Memory B cell (primary cell): ENCODE measurements at places on chromosomes 2 and 18.
A peak's percentile ranks its signal among the peaks of the same experiment; 100 is the strongest.

DNA sequence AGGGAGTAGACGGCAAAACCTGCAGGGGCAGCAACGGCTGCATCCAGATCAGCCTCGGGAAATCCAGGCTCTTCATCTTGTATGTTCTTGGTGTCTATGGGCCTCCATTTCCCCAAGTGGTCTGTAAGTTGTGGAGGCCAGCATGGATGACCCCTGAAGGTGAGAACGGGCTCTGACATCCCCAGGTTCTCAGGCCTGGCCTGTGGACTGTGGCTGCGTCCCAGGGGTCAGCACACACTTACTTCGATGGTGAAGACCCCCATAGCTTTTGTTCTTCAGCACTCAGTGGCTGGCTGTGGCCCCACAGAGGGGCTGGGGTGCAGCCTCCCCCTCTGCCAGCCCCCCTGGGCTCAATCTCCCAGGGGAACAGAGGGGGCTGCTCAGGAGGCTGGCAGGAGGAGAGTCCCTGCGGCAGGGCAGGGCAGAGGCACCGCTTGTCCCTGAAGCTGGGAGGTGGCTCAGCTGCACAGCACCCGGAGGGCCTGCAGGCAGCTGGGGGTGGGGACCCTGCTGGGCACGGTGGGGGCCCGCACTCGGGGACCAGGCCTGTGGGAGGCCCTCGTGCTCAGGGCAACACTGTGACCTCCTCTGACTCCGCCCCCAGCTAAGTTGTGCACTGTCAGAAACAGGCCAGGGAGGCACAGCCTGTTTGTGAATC, 3.8 kb downstream of the SLC66A3 start:
- peaks cover 5% of the 10 kb centered on the region for H3K36me3 ChIP-seq
- H3K4me3 ChIP-seq, result no peak overlapping the region
- H3K27ac ChIP-seq, result no peak overlapping the region
- DNase-seq, result no peak
- peaks cover 24% of the 10 kb centered on the region for H3K4me1 ChIP-seq

GRCh38 chr2:143819190-143819735, 690.0 kb downstream of the ARHGAP15 start:
- peaks cover 4% of the 10 kb centered on the region for H3K27me3 ChIP-seq
- peaks cover 11% of the 10 kb centered on the region for H3K4me1 ChIP-seq
- DNase-seq, result no peak
- no peak overlapping the region for H3K27ac ChIP-seq
- no peaks in the 10 kb centered on the region for H3K36me3 ChIP-seq
- no peak overlapping the region for H3K4me3 ChIP-seq

- DNase-seq, result no peak
- no peak overlapping the region for H3K4me3 ChIP-seq
- H3K4me1 ChIP-seq, result no peaks in the 10 kb centered on the region
- no peaks in the 10 kb centered on the region for H3K36me3 ChIP-seq
- no peak overlapping the region for H3K27ac ChIP-seq
Observed at GRCh38 chr2:20001361-20001863, 11.1 kb downstream of the MATN3 start.

GRCh38 chr18:78309924-78310323, 669.7 kb upstream of the SALL3 start:
- no peaks in the 10 kb centered on the region for H3K36me3 ChIP-seq
- no peak for DNase-seq
- no peak overlapping the region for H3K27ac ChIP-seq
- no peaks in the 10 kb centered on the region for H3K4me1 ChIP-seq

DNA sequence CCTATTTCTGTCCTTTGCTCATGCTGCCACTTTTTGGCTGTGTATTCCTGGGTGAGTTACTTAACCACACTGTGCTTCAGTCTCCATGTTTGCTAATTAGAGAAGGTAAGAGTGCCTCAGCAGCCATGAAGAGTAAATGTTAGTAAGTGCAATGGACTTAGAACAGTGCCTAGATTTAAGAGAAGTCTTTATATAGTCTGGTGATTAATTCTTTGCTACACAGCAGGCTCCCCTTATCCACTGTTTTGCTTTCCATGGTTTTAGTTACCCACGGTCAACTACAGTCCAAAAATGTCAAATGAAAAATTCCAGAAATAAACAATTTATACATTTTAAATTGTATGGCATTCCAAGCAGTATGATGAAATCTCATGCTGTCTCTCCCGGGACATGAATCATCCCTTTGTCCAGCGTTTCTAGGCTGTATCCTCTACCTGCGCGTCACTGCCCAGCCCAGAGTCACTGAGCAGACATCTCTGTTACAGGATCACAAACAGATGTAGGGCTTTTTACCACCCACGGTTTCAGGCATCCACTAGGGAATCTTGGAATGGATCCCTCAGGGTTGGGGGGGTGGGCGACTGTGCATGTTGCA, 91.0 kb downstream of the CTIF start:
- H3K4me3 ChIP-seq, result no peak overlapping the region
- H3K27ac ChIP-seq, result no peak overlapping the region
- DNase-seq, result no peak
- peaks cover 15% of the 10 kb centered on the region for H3K36me3 ChIP-seq
- peaks cover 4% of the 10 kb centered on the region for H3K27me3 ChIP-seq
- H3K4me1 ChIP-seq, result no peaks in the 10 kb centered on the region

DNA sequence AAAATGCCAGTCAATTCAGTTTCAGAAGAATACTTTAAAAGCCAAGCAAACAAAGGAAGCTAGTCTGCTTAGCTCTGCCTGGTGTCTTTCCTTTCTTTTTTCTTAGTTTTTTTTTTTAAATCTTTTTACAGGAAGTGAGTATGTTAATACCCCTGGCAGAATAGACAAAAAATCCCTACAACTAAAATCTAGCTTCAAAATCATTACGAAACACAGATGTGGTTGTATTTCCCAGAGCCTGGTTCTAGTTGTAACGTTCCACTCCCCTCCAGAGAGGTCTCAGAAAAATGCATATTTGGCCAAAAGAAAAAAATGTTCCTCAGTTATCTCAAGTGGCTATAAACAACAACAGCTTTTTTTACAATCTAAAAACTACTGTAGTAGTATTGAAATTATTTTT, 202.1 kb upstream of the RND3 start:
- no peak for DNase-seq
- no peaks in the 10 kb centered on the region for H3K27me3 ChIP-seq
- H3K36me3 ChIP-seq, result no peaks in the 10 kb centered on the region
- H3K4me3 ChIP-seq, result no peak overlapping the region
- H3K27ac ChIP-seq, result no peak overlapping the region

DNA sequence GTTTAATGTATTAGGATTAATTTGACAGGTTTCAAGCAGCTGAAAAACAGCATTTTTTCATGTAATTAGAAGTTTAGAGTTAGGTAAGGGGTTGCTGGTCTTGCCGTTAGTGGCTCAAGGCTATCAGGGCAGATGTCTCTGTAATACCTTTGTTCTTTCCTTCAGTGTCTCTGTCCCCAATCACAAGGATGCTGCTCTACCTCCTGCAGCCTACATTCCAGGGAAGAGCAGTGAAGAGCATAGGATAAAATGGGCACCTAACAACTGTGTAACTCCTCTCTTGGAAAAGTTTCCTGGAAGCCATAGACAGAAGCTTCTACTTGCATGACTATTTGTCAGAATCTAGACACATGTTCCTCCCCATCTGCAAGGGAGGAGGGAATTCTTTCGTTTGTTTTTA, 9.4 kb upstream of the SERPINB7 start:
- H3K36me3 ChIP-seq, result no peaks in the 10 kb centered on the region
- H3K27me3 ChIP-seq, result no peaks in the 10 kb centered on the region
- no peak overlapping the region for H3K27ac ChIP-seq
- no peaks in the 10 kb centered on the region for H3K4me1 ChIP-seq

- H3K27me3 ChIP-seq, result no peaks in the 10 kb centered on the region
- no peaks in the 10 kb centered on the region for H3K4me1 ChIP-seq
- H3K36me3 ChIP-seq, result no peaks in the 10 kb centered on the region
- no peak overlapping the region for H3K27ac ChIP-seq
- H3K4me3 ChIP-seq, result no peak overlapping the region
- no peak for DNase-seq
Observed at GRCh38 chr2:149800624-149801542, 213.3 kb upstream of the MMADHC start.

GRCh38 chr2:33441235-33441810, 35.1 kb upstream of the RASGRP3 start:
- no peaks in the 10 kb centered on the region for H3K36me3 ChIP-seq
- peaks cover 6% of the 10 kb centered on the region for H3K4me1 ChIP-seq
- no peak overlapping the region for H3K27ac ChIP-seq
- peak; percentile 4 for DNase-seq
- H3K4me3 ChIP-seq, result no peak overlapping the region

DNA sequence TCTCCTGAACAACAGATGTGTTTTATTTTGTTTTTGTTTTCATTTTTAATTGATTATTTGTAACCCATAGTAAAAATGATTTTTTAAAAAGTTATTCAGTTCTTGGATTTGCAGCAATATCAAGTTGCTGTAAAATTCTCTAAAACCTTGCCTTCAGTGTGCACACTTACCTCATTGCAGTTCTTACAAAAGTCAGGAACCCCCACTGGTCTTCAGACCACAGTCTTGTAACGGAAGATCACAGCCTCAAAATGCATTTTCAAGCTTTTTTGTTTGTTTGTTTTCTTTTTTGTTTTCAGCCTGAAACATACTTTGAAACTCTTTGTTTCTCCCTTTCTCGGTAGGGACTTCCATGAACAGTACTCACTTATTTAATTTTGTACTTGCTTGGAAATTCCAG, 1012.8 kb upstream of the GYPC start:
- no peak for DNase-seq
- H3K27me3 ChIP-seq, result no peaks in the 10 kb centered on the region
- no peak overlapping the region for H3K4me3 ChIP-seq
- no peak overlapping the region for H3K27ac ChIP-seq
- H3K4me1 ChIP-seq, result no peaks in the 10 kb centered on the region
- H3K36me3 ChIP-seq, result no peaks in the 10 kb centered on the region

DNA sequence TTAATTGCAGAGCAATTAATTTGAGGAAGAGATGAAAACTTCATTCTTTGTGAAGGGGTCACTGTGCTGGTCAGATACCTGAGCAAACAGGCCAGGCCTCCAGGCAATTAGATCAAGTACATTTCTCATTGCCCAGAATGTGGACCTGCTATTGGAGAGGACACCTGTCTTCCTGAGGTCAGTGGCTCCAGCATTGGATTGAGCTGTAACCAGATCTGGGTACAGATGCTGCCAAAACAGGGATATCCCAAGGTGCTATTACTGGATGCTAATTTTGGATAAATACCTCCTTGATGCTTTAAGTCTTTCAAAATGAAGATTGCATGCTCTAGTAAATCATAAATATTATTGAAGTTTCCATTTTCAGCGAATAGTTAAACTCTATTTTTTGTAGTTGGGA, 131.5 kb downstream of the FAM161A start:
- H3K36me3 ChIP-seq, result peaks cover 7% of the 10 kb centered on the region
- H3K4me3 ChIP-seq, result no peak overlapping the region
- no peak overlapping the region for H3K27ac ChIP-seq
- H3K27me3 ChIP-seq, result peaks cover 8% of the 10 kb centered on the region
- no peaks in the 10 kb centered on the region for H3K4me1 ChIP-seq
- no peak for DNase-seq

DNA sequence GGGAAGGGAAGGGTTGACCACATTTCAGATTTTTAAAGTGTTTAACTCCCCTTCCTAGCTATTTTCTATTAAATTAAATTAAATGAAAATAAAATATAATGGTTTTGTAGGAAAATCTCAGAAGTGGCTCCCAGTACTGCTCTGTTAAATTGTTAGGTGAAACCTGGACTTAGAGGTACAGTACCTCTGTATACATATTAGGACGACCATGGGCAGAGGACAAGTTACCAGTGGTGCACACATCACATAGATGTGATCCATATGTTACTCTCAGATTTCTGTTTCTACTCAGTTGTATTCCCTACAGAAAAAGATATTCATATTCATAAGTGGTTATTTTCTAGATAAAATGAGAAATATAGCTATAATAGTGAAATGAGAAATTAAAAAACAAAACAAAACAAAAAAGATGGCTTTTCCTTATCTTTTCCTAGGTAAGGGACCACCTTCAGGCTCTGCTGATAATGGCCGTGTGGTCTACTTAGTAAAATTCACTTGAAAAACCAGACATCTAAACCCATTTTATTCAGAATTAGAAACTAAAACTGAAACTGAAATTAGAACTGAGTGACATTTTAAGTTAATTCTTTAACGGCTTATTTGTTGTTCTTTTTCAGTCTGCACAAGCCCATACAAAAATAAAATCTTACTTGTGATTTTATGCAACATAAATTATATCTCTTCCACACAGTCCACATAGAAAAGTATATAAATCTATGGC, 832.5 kb upstream of the CHAC2 start:
- H3K36me3 ChIP-seq, result no peaks in the 10 kb centered on the region
- H3K27ac ChIP-seq, result no peak overlapping the region
- H3K27me3 ChIP-seq, result no peaks in the 10 kb centered on the region
- no peaks in the 10 kb centered on the region for H3K4me1 ChIP-seq
- no peak overlapping the region for H3K4me3 ChIP-seq
- no peak for DNase-seq

- DNase-seq, result no peak
- no peak overlapping the region for H3K4me3 ChIP-seq
- no peak overlapping the region for H3K27ac ChIP-seq
- H3K27me3 ChIP-seq, result peaks cover 5% of the 10 kb centered on the region
- no peaks in the 10 kb centered on the region for H3K36me3 ChIP-seq
- no peaks in the 10 kb centered on the region for H3K4me1 ChIP-seq
Observed at GRCh38 chr2:205865905-205866441, 183.7 kb downstream of the NRP2 start.

GRCh38 chr2:128736689-128737545, 418.2 kb upstream of the HS6ST1 start:
- DNase-seq, result peak; percentile 81
- no peak overlapping the region for H3K27ac ChIP-seq
- peak overlapping the region; percentile 81 for H3K4me3 ChIP-seq

GRCh38 chr2:227706859-227707258, 11.0 kb downstream of the SLC19A3 start:
- no peak overlapping the region for H3K27ac ChIP-seq
- peaks cover 6% of the 10 kb centered on the region for H3K27me3 ChIP-seq
- H3K36me3 ChIP-seq, result peaks cover 1% of the 10 kb centered on the region
- H3K4me3 ChIP-seq, result no peak overlapping the region
- no peak for DNase-seq

- no peak overlapping the region for H3K27ac ChIP-seq
- H3K4me1 ChIP-seq, result peaks cover 19% of the 10 kb centered on the region
- H3K4me3 ChIP-seq, result no peak overlapping the region
- H3K27me3 ChIP-seq, result no peaks in the 10 kb centered on the region
Observed at GRCh38 chr2:231360881-231361371, 34.6 kb upstream of the B3GNT7 start.

GRCh38 chr2:201938781-201939180, 94.9 kb upstream of the FZD7 start:
- H3K4me1 ChIP-seq, result no peaks in the 10 kb centered on the region
- no peak overlapping the region for H3K4me3 ChIP-seq
- DNase-seq, result no peak
- no peak overlapping the region for H3K27ac ChIP-seq
- H3K27me3 ChIP-seq, result peaks cover 7% of the 10 kb centered on the region
- H3K36me3 ChIP-seq, result no peaks in the 10 kb centered on the region

- no peaks in the 10 kb centered on the region for H3K27me3 ChIP-seq
- peaks cover 19% of the 10 kb centered on the region for H3K4me1 ChIP-seq
- no peak for DNase-seq
- no peak overlapping the region for H3K27ac ChIP-seq
- no peaks in the 10 kb centered on the region for H3K36me3 ChIP-seq
Observed at GRCh38 chr2:201448061-201448460, 3.2 kb downstream of the TRAK2 start.

- H3K4me1 ChIP-seq, result no peaks in the 10 kb centered on the region
- H3K4me3 ChIP-seq, result no peak overlapping the region
- H3K27ac ChIP-seq, result no peak overlapping the region
Observed at GRCh38 chr2:105403783-105404698, 5.2 kb upstream of the FHL2 start.

- H3K27ac ChIP-seq, result no peak overlapping the region
- no peaks in the 10 kb centered on the region for H3K4me1 ChIP-seq
- no peak overlapping the region for H3K4me3 ChIP-seq
- DNase-seq, result no peak
- no peaks in the 10 kb centered on the region for H3K36me3 ChIP-seq
- H3K27me3 ChIP-seq, result peaks cover 5% of the 10 kb centered on the region
Observed at GRCh38 chr2:217899231-217900009, 103.4 kb downstream of the TNS1 start.
